Fibroblast of gingiva (primary cell): ENCODE measurements at places on chromosomes 3 and 15.
A peak's percentile ranks its signal among the peaks of the same experiment; 100 is the strongest.

- no peak for DNase-seq
Observed at GRCh38 chr3:86801066-86801465, 189.9 kb downstream of the VGLL3 start.

- DNase-seq, result no peak
Observed at GRCh38 chr3:43949594-43949993, 258.9 kb downstream of the ABHD5 start.

DNA sequence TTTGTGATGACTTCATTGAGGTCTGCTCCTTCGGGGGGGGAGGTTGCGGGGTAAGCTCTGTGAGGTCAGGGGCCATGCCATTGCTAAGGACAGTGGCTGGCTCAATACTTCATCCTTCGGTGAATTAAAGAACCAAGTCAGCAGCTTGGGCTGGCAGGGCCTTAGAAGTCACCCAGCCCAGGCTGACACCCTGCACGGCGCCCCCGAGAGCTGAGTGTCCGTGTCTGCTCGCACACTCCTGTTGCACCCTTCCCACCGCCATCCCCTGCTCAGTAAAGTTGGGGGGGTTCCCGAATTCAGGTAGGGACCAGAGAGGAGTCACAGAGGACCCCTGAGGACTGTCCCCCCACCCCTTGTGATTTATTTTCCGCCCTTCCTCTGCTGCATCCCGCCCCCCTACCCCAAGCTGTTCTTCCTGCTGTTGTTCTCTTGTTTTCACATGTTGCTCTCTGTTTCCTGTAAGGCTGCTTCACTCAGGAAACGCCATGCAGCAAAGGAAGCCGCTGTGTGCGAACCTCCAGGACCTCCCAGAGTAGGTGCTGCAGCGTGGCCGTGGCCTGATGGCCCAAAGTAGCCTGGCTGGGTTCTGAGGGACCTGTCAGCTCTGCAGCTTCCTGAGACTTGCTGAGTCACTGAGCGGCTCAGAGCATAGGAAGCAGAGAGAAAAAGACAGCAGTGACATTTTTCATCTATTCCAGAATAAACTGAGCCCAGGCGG, 14.4 kb downstream of the EFCC1 start:
- DNase-seq, result no peak

GRCh38 chr15:68782589-68783161, 38.0 kb downstream of the ANP32A start:
- DNase-seq, result no peak

GRCh38 chr3:130529486-130530215, 12.7 kb downstream of the COL6A6 start:
- DNase-seq, result no peak

DNA sequence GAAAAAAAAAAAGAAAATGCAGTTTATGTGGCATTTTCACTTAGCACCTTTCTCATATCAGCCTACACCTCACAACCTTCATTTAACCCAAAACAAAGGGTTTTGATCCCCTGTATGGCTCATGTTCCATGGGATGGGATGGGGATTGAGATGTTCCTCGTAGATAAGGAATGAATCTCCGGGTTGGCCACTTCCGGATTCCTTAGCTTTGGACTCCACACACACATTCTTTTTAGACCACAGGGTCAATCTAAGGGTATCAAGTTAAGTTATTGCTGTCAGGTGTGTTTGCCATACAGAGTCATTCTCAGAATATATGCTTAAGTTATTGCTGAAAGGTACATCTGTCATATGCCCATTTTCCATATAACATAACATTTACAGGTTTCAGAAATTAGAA, 301.4 kb upstream of the TGFBR2 start:
- no peak for DNase-seq

GRCh38 chr3:2810723-2811122, 299.5 kb downstream of the IL5RA start:
- no peak for DNase-seq

- DNase-seq, result no peak
Observed at GRCh38 chr3:25727316-25727715, 55.9 kb downstream of the NGLY1 start.

GRCh38 chr3:140588558-140588957, 89.3 kb upstream of the TRIM42 start:
- no peak for DNase-seq

DNA sequence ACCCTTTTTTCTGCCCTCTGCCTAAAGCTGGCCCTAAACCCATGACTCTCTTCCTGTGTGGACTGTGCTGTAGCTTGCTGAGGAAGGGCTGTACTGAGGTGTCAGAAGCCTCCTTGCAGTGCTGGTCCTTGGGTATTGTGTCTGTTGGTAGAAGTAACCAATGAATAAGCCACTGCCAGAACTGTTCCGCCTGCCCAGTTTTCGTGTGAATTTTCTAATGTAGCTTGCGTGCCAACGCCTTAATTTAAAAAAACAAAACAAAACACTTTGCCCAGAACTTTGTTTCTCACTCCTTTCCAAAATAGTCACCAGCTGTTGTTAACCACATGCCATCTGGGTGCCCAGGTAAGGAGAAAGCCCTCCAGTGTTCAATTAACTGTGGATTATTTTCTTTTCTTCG, 101.9 kb downstream of the KLHL25 start:
- DNase-seq, result no peak

GRCh38 chr3:45642731-45643152, 46.5 kb upstream of the SACM1L start:
- DNase-seq, result peak; percentile 60
